Activated naive CD8-positive, alpha-beta T cell treated with anti-CD3 and anti-CD28 coated beads for 36 hours (primary cell): ENCODE measurements at places on chromosomes 3 and 15.

GRCh38 chr15:65945616-65946015 is 76.3 kb downstream of the RAB11A start:
- no peak for DNase-seq

DNA sequence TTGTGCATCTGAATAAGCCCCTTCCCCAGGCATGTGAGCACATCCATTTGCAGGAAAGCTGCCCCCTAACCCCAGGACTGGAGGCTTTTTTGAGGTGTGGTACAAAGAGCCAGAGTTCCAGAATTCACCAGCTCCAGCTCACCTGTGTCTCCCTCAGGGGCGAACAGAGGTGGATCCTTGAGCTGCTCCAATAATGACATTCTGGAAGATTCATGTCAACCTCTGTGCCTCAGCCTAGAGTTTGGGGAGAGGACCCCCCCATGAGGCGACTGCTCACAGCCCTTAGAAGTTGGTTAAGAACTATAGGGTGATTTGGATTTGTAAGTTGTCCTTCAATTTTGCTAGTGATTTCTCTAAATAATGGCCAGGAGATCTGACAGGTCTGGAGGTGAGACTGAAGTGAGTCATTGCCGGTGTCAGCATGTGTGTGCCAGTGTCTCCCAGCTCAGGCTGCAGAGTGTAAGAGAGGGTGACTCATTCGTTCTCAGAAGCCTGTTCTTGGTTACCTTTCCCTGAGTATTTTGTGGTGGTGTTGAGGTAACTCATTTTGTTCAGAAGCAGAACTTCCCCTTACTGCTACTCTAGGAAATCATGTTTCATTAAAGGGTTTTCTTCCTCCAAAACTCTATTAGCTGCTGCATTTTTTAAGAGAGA is 136.9 kb upstream of the TOPAZ1 start:
- peak; percentile 68 for DNase-seq

- DNase-seq, result no peak
These were observed 4.5 kb upstream of the TKT start for GRCh38 chr3:53260286-53260785.

DNA sequence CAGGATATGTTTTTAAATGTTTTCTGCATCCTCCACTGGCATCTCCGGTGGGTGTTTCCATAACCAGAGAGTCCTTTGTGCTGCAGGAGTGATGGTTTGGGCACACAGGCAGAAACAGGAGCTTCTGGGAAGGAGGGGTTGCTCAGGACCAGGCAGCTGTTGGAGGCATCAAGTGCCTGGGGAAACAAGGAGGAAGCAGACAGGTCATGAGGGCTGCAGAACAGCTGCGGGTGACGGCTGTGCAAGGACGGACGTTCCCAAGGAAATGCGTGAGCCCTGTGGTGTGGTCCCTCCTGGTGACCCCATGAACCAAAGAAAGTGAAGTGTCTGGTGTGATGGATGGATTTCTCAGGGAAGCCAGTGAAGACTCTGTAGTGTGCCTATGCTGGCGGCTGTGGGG is 61.2 kb upstream of the TNFAIP8L3 start:
- no peak for DNase-seq

- no peak for DNase-seq
These were observed 451.5 kb upstream of the PPP2R3A start for GRCh38 chr3:135514060-135514448.

DNA sequence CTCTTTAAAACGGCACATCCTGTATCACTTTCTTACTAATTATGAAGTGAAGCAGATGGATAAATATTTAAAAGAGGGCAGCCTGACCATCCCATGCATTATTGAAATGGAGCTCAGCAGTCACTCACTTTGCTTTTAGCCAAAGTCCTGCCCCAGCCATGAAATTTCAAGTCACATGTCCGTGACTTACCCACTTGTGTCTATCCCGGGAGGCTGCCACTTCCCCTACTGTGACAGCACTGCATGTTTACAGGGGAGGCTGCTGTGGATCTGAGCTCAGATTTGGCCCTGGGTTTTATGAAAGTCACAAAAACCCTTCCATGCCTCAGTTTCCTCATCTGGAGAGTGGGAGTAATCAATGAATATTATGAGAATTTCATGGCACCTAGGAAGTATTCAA is 17.9 kb upstream of the LRRK1 start:
- no peak for DNase-seq
